ENCODE measurements at places on chromosomes 13 and 19.

DNA sequence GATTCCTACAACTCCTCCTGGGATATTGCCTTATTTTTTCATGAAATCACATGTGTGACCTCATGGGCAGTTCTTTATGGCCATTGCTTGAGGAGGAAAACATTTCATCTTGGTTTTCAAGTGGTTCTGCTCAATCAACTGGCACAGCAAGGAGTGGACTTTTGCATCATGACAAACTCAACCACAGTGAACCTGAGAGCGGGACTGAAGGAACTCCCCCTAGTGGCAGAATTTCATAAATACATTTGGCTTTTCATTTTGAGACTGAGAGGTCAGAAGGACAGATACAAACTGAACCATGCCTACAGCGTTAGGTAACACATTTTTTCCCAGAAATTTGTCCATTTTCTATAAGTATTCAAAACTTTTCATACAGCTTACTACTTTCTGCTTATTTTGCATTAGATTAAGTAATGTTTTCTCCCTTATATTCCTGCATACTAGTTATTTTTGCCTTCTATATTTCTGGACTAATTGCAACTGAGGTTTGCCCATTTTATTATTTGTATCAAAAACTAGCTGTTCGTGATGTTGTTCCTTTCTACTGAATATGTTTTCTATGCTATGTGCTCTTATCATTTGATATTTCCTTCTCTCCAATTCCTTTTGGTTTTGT, 13.4 kb upstream of the SIGLEC12 start:
- peak; percentile 22 for DNase-seq

GRCh38 chr13:47133011-47133445, 236.2 kb upstream of the HTR2A start:
- no peak for DNase-seq

- no peak for DNase-seq
Measured at GRCh38 chr13:45303026-45303425, 38.0 kb downstream of the TPT1 start.

GRCh38 chr19:35267353-35267817, 1.4 kb upstream of the USF2 start:
- DNase-seq: peak; percentile 59

DNA sequence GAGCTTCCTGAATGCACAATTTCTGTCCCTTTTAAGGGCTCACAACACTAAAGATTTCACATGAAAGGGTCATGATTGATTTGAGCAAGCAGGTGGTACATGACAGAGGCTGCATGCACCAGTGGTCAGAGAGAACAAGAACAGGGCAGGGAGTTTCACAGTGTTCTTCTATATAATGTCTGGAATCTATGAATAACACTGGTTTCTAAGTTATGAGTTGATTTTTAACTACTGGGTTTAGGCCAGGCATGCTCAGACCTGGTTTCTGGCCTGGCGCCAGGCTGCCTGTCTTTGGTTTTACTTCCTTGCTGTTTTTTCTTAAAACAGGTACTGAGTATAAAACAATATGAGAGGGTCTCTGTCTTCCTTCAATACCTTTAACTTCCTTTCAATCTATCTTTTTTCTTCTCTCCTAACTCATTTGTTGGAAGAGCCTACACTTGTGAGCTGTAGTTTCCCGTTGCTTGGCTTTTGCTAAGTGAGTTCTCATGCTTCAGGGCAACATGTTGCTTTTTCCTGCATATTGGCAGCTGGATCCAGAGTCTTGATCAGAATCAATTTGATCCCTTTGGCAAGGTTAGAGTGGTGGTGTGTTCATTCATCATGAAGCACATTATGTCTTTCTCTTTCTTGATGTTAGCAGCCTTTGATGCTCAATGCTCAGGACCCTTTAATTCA, 38.5 kb upstream of the FGF14 start:
- DNase-seq: no peak

DNA sequence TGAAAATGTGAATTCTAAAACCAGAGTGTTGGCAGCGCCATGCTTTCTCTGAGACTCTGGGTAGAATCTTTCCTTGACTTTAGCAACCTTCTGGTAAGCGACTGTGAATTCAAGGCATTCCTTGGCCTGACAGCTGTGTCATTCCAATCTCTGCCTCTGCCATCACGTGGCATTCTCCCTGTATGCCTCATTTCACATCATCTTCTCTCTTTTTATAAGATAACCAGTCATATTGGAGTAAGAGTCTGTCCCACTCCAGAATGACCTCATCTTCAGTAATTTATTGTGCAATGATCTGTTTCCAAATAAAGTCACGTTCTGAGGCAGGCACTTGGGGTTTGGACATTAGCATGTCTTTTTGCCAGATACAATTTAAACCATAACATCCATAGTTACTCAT, 103.4 kb upstream of the POSTN start:
- DNase-seq: no peak

- no peak for DNase-seq
Measured at GRCh38 chr13:32056316-32056715, 24.7 kb downstream of the FRY start.

- no peak for DNase-seq
Measured at GRCh38 chr13:99057310-99057975, 79.6 kb upstream of the DOCK9 start.

DNA sequence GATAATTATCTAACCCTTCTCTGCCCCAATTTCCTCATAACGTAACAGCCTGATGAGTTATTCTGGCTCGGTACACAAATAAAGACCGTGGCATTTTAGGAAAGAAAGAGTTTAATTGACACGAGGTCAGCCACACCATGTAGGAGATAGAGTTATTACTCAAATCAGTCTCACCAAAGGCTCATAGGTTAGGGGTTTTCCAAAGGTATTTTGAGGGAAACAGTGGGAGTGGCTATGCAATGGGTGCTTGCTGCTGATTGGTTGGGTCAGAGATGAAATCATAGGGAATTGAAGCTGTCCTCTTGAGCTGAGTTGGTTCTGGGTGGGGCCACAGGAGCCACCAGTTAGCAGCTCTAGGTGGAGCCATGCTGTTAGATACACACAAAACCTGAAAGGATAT, 137.5 kb downstream of the FREM2 start:
- no peak for DNase-seq

DNA sequence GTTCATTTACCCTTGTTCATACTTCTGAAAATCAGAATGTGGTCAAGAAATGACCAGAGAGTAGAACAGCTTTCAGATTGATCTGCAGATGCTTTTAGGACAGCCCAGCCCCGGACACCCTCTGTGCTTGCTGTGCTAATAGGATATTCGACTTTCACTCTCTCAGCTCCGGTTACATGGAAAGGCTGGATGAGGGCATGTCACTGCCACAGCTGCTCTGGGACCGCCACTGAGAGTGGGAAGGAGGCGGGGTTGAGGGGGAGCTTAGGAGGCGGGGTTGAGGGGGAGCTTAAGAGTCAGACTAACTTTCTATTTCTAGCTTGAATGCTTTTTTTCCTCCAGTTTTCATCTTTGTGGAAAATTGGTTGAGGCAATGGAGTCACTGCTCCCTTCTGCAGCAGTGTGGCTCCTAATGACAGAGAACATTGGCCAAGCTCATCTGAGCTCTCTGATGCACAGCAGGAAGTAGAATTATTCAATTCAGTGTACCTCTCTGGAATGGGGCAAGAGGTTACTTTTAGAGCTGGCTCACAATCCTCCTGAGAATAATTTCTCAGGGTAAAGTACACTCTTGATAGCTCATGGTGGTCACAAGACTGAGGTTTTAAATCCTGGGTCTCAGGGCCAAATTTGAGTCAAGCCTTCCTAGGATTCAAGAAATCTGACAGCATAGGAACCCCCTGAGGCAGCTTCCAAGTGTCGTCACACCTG, 74.6 kb upstream of the NPAS1 start:
- DNase-seq: no peak

DNA sequence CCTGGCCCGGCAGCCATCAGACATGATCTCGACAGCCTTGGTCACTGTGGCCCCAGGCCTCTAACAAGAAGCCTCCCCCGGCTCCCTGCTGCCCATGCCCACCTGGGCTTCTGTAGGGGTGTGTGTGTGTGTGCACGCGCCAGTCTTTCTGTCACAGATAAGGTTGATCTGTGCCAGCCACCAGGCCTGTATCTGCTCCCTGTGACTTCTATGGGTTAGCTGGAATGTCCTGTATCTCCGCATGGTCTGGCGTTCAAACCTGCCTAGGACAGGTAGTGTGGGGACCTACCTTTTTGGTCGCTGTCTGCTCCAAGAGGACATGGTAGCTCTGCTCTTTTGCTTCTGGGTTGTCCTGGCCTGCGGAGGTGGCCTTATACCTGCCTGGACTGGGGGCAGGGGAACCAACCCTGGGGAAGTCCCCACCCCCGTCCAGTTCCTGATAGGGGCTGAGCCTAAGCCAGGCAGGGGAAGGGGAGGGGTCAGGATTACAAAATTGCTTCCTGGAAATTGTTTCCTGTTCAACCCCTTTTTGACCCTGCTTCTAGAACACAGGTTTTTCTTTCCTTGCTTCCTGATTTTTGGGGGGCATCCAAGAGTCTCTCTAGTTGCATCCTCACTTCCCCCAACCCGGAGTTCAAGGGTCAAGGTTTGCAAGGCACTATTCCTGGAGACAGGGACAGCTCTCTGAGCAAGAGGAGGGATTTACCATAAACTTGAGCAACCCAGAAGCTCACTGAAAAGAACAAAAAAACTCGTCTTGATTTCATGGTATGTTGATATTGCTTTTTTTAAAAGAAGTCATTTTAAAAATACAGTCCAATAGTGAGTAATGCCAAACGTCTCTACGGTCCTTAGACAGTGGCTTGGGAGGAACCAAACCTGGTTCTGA, at the start of gene LRG1:
LRG1 (minus strand) TSS at position 344 of the 889 bp plus-strand sequence; CDS start at position 321, 23 bp downstream.
- no peak for DNase-seq
